Transverse colon (tissue), 4 donors: ENCODE measurements at places on chromosomes 13 and 19.

DNA sequence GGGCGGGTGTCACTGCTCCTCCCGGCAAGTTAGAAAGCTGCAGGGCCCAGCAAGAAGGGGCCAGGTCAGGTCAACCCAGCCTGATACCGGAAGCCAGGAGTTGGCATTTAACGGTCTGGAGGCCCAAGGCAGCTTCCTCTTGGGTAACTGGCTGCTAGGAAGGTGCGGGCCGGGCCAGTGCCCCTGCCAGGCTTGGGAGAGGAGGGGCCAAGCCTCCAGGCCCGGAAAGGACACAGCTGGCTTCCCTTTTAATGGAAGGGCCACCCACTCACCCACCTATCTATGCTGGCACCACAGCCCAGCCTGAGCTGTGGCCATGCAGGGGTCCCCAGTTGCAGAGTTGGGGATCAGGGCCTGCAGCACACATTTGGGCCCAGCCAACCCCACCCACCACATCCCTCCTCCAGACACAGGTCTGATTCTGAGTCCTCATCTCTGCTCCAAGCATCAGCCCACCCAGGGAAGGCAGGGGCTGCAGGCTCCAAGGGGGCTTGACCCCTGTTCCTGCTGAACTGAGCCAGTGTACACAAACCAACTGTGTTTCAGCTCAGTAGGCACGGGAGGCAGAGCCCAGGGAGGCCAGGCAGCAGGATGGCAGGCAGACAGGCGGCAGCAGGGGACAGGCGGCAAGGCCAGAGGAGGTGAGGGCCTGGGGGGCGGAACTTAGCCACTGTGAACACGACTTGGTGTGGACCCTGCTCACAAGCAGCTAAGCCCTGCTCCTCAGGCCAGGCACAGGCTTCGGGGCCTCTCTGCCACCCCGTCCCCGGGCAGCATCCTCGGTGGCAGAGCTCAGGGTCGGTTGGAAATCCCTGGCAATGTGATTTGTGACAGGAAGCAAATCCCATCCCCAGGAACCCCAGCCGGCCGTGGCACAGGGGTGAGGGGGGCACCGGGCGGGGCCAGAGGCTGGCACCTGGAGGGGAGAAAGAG, 40.8 kb downstream of the ZSWIM4 start:
- DNase-seq: no peak

DNA sequence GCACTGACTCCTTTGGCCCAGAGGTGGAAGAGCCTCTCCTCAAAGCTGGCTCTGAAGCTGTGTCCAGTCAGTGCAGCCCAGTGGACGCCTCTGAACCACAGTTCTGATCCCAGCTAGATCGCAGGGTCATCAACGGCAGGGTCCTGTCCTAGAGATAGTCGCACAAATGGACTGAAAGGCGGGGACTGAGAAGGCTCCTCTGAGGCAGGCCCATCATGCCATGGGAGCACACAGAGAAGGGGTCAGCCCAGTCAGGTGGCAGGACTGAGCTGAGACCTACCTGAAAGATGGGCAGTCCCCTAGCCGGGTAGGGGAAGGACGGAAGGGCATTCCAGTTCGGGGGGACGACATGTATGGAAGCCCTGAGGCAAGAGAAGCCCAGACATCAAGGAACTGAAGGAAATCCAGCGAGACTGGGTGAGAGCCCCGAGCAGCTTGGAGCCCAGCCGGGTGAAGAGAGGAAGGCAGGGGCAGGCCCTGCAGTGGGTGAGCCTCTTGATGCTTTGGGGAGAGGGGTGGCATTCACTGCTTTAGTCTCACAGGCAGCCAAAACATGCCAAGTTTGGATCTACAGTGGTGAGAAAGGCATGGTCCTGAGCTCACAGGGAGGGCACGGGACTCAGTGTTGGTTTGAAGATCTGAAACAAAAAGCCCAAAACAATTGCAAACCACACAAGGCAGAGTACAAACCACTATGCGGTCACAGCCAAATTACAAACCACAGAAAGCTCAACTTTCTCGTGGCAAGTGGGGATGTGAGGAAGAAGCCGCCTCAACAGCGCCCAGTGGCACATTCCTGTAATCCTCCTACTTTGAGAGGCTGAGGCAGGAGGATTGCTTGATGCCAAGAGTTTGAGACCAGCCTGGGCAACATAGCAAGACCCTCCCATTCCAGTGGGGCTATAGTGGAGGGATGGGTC, 10.0 kb downstream of the CALM3 start:
- DNase-seq: peak; percentile 15

GRCh38 chr19:50792272-50793250, 2.3 kb downstream of the ACP4 start:
- no peak for DNase-seq

GRCh38 chr13:25660996-25661395, 289.2 kb downstream of the ATP8A2 start:
- DNase-seq: no peak

DNA sequence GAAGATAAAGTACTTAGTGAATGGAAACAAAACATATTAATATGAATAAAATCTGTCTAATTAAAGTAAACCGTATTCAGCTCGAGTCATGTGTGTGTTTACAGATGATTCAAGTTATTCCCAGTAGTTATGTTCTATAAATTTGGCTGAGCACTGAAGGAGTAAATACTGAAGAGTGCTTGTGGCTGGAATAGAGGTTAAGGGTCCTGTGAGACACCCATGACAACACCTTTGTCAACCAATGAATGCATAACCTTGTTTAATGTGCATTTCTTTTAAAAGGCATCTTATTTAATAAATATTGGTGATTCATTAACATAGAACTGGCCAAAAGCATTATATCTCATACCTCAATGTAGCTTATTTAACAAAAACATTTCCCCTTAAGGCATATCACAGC, 577.8 kb upstream of the SLITRK5 start:
- no peak for DNase-seq

- no peak for DNase-seq
Observed at GRCh38 chr13:30002577-30002976, 152.2 kb upstream of the UBL3 start.

DNA sequence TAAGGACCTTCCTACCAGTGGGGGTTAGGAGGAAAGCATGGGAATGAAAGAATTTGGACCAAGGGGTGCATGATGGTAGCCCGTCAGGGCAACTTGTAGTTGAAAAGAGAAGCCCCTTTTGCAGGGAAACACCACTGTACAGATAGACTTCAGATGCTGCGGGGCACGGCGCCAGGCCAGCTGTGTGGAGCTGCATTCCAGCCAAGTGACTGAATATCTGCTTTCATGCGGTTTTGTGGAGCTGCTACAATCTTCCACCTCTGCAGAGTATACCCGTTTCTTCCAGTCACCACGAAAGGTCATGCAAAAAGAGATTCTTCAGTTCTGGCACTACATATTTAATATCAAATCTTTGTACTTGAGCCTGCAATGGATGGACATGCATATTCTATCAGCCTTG, 104.7 kb downstream of the RGCC start:
- peak; percentile 31 for DNase-seq

- DNase-seq: no peak
Observed at GRCh38 chr19:18307271-18307681, 15.6 kb downstream of the LSM4 start.
